ENCODE measurements at places on chromosomes 1 and 21.

GRCh38 chr1:8241417-8242014 is 76.4 kb upstream of the SLC45A1 start:
- no peak for DNase-seq

- DNase-seq = no peak
Measured at GRCh38 chr1:44808938-44809917, 905 bp downstream of the BTBD19 start.

GRCh38 chr1:49333906-49334305 is 557.2 kb upstream of the BEND5 start:
- no peak for DNase-seq

DNA sequence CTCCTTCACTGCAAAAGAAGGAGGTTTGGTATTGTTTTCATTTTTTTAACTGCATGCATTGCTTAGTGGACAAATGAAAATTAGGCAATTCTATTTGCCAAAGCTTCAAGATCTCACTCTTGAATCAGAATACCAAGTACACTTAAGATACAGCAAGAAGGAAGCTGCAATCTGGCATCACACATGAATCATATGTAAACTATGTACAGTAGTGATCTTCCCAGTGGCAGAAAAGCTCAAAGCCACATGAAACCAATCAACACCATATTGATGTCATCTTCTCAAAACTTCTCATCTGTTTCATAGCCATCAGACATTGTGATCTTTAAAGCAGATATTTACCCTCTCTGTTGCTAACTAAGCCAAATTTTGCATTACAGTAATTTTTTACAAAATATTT is 550.1 kb downstream of the LTN1 start:
- DNase-seq = no peak

DNA sequence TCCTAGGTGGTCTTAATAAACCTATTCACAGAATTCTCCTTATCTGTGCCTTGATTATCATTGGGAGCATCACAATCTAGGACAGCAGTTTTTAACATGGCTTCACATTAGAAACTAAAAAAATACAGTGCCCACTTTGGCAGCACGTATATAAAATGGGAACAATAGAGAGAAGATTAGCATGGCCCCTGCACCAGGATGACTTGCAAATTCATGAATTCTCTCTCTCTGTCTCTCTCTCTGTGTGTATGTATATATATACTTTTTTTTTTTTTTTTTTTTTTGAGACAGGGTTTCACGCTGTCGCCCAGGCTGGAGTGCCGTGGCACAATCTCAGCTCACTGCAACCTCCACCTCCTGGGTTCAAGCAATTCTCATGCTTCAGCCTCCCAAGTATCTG is 6.2 kb upstream of the PPP1R8 start:
- DNase-seq = no peak

DNA sequence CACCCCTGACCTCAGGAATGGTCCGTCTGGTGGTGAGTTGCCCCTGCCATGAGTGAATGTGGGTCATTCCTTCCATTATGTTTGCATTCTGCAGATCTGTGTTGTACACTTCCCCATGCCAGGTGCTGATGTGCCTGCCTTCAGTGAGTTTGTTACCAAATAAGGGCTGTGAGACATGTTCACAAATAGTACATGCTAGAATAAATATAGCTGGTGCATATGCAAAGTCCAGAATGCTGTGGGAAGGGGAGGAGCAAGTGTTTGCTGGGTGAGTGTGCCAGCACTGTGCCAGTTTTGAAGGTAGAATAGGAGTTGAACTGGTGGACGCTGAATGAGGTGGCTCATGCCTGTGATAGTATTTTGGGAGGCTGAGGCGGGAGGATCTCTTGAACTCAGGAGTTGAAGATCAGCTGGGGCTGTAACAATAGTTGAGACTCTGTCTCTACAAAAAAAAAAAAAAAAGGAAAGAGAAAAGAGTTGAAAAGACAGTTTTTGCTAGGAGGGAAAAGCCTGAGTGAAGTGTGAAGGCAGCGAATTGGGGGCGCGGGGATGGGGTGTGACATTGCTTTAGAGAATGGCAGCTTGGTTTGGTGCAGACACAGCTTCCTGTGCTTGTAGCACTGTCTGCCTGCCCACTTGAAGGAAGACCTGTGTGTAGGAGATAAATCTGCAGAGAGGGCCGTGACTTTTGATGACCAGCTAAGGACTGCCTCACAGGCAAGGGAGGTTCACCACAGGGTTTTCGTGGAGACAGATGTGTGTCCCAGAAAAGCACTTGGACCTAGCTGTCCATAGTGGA is 61.1 kb downstream of the LGR6 start:
- DNase-seq = no peak

GRCh38 chr1:158053276-158053675 is 59.8 kb downstream of the KIRREL1 start:
- no peak for DNase-seq

DNA sequence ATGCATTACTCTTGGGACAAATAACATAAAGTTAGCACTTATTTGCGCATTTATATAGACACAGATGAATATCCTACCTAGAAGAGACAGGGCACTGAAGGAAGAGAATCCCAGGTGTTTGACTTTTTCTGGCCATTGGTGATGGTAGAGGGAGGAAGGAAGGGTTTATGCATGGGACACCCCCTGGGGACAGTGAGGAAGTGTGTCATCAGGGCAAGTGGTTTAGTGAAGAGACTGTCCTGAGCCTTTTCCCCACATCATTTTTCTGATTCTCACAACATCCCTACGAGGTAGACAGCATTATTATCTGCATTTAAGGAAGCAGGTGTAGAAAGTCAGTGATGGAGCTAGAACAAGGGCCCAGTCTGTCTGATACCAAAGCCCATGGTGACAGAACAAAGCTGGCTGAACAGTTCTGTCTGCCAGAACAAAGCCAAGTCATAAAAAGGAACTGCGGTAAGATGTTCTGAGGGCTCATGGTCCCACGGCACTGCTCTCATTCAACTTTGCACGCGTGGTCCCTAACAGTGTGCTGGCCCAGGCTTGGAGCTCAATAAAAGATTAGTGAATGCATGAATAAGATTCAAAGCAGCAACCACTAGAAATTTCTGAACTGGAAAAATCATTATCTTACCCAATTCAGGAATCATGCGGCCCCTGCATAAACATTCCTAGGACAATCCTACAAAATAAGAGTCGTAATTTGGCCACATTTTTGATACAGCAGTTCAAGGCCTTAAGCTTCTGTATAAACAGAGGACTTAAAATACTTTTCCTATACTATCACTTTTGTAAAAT is 12.2 kb upstream of the CDC42BPA start:
- DNase-seq = no peak

- DNase-seq = no peak
Measured at GRCh38 chr1:212554401-212554800, 54.2 kb upstream of the ATF3 start.

GRCh38 chr1:170049176-170049800 is 25.2 kb downstream of the KIFAP3 start:
- no peak for DNase-seq

Data from HEK293T (cell line).